Memory B cell (primary cell): ENCODE measurements at places on chromosomes 5 and 9.
A peak's percentile ranks its signal among the peaks of the same experiment; 100 is the strongest.

- H3K4me3 ChIP-seq = no peak overlapping the region
- DNase-seq = no peak
- H3K36me3 ChIP-seq = peaks cover 2% of the 10 kb centered on the region
- no peaks in the 10 kb centered on the region for H3K27me3 ChIP-seq
- H3K4me1 ChIP-seq = peaks cover 51% of the 10 kb centered on the region
Measured at GRCh38 chr9:120905315-120906164, 21.1 kb downstream of the TRAF1 start.

DNA sequence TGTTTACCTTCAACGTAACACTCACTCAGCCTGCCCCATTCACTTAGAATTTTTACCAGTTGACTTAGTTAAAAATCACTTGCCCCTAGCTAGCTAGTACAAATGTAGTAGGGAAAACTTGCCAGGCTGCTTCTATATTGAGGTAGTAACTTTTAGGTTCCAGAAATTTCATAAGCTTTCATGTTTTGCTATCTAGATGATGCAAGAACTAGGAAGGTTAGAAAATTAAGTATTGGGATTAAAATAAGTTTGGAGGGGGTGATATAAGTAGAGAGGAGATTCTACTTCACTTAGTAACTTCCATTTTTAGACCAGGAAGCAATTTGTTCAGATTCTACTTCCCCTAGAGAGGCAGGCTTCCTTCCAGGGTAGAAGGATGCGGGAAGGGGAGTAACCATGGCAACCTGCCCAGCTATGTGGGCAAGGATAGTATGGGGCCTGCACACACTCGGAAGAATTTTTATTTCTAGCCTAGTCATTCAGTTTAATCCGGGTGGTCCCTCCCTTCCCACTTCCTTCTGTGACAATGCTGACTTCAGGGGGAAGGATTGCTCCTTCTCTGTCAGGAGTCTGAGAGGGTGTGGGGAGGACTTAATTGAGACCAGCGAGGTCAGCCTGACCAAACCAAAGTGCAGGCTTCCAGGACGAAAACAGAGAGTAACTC, 4.2 kb downstream of the DAB2 start:
- no peaks in the 10 kb centered on the region for H3K36me3 ChIP-seq
- H3K27ac ChIP-seq = no peak overlapping the region

DNA sequence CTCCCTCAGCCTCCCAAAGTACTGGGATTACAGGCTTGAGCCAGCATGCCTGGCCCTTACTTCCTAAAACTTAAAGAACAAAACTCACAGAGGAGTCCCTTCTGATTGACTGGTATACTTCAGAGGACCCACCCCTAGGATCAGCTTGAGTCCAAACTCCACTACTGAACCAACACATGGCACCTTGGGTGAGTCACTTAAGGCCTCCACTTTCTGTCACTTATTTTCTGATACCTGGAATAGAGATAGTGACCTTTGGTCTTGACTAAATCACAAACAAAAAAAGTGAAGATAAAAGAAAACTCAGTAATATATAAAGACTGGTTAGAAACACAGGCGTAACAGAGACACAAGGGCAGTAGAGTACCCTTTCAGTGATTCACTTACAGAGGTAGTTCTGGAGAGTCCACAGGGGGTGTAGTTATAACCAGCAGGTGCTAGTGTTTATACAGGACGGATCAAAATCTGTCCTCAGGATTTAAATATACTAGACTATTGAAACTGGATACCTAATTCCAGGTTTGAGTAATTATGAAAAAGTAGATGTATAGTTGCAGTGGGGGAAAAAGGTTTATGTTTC, 274.3 kb upstream of the ANKRD55 start:
- no peak for DNase-seq
- no peak overlapping the region for H3K4me3 ChIP-seq
- H3K27ac ChIP-seq = no peak overlapping the region
- H3K36me3 ChIP-seq = no peaks in the 10 kb centered on the region

DNA sequence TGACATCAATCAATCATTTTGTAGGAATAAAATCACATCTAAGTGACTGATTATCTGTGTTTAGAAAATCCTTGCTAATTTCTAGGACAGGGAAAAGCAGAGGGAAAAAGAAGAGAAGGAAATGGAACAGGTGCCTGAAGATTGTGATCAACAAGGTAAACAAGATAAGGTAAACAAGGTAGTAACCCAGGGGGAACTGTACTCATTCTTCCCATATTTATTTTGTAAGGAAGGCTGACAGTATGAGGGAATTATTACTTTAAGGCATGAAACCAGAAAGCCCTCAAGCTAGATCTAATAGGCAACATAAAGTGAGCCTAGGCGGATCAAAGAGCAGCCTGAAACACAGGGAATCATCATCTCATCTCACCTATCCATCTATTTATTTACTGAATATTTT, 231.1 kb downstream of the MLLT3 start:
- no peak for DNase-seq
- no peak overlapping the region for H3K4me3 ChIP-seq
- no peaks in the 10 kb centered on the region for H3K27me3 ChIP-seq
- H3K27ac ChIP-seq = no peak overlapping the region
- no peaks in the 10 kb centered on the region for H3K36me3 ChIP-seq

GRCh38 chr9:70228611-70229010, 30.2 kb upstream of the SMC5 start:
- H3K36me3 ChIP-seq = peaks cover under 1% of the 10 kb centered on the region
- H3K27me3 ChIP-seq = peaks cover 2% of the 10 kb centered on the region
- H3K4me1 ChIP-seq = no peaks in the 10 kb centered on the region

DNA sequence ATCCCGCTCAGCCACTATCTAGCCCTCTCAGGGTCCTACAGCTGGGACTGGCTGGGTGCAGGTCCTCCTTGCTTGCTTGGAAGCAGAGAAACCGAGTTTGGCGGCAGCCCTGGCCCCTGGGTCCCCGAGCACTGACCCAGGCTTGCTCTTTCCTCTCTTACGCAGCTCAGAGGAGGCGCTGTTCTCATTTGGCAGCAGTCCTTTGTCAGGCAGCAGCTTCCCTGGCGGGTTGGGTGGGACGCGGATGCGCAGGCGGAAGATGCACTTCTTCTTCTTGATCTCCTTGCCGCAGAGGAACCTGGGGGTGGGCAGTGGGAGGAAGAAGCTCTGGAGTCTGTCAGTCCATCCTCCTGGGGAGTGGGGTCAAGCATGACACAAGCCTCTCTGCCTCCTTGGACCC, 14.5 kb downstream of the PHF19 start:
- no peak overlapping the region for H3K4me3 ChIP-seq
- no peaks in the 10 kb centered on the region for H3K27me3 ChIP-seq
- no peak overlapping the region for H3K27ac ChIP-seq
- DNase-seq = no peak

DNA sequence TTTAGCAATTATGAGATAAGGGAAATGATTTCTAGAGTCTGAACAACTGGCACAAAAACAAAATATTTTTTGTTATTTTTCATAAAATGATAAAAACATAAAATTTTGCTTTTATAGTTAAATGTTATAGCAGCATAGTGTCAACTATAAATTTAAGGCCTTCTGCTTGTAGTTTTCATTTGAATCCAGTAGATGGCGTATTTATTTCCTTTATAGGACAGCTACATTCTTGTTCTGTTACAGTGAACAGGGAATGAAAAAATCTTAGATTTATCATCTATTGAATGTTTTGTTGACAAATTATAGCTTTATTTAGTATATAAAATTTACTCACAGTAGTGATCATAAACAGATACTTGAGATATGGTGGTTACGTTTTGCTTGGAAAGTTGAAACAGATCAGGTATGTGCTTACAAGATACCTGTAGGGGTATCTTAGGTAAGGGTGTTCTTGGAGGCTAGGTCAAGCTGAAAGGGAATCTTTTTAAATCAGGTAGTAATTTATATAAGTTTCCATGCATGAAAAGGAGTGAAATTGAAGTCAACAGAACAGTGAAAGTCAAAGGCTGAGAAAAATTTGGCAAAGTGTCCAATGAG, 239.3 kb upstream of the GRIN3A start:
- H3K4me1 ChIP-seq = no peaks in the 10 kb centered on the region
- DNase-seq = no peak
- no peak overlapping the region for H3K4me3 ChIP-seq
- no peak overlapping the region for H3K27ac ChIP-seq

GRCh38 chr9:127899128-127899943, at the start of gene ST6GALNAC6:
Gene ST6GALNAC6, minus strand, starts transcription at chr9:127899603. Its CDS starts 1,622 bp downstream, at chr9:127897981.
- H3K27me3 ChIP-seq = no peaks in the 10 kb centered on the region
- H3K27ac ChIP-seq = peak within 1 kb of the TSS; percentile 84
- peak within 1 kb of the TSS; percentile 89 for H3K4me3 ChIP-seq
- H3K4me1 ChIP-seq = peaks cover 27% of the 10 kb centered on the region

GRCh38 chr5:133967698-133968203, 674 bp downstream of the C5orf15 start:
- H3K27ac ChIP-seq = peak overlapping the region; percentile 98
- peak overlapping the region; percentile 89 for H3K4me3 ChIP-seq
- peaks cover 16% of the 10 kb centered on the region for H3K36me3 ChIP-seq
- no peaks in the 10 kb centered on the region for H3K27me3 ChIP-seq
- H3K4me1 ChIP-seq = peaks cover 28% of the 10 kb centered on the region

DNA sequence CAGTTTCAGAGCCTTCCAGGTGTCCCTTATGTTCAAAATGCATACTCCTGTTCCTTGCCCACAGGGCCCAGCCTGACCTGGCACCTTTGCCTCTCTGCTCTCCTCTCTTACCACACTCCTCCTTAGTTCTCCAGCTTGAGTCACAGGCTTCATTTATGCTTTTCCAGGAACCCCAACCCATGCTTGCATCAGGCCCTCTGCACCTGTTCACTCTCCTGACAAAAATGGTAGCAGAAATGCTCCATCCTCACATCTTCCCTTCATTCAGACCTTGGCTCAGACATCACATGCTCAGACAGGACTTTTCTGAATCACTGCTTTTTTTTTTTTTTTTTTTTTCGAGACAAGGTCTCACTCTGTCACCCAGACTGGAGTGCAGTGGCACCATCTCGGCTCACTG, 15.1 kb upstream of the RNF145 start:
- no peak for DNase-seq
- H3K4me3 ChIP-seq = no peak overlapping the region
- H3K27me3 ChIP-seq = peaks cover 3% of the 10 kb centered on the region
- peaks cover 1% of the 10 kb centered on the region for H3K36me3 ChIP-seq

DNA sequence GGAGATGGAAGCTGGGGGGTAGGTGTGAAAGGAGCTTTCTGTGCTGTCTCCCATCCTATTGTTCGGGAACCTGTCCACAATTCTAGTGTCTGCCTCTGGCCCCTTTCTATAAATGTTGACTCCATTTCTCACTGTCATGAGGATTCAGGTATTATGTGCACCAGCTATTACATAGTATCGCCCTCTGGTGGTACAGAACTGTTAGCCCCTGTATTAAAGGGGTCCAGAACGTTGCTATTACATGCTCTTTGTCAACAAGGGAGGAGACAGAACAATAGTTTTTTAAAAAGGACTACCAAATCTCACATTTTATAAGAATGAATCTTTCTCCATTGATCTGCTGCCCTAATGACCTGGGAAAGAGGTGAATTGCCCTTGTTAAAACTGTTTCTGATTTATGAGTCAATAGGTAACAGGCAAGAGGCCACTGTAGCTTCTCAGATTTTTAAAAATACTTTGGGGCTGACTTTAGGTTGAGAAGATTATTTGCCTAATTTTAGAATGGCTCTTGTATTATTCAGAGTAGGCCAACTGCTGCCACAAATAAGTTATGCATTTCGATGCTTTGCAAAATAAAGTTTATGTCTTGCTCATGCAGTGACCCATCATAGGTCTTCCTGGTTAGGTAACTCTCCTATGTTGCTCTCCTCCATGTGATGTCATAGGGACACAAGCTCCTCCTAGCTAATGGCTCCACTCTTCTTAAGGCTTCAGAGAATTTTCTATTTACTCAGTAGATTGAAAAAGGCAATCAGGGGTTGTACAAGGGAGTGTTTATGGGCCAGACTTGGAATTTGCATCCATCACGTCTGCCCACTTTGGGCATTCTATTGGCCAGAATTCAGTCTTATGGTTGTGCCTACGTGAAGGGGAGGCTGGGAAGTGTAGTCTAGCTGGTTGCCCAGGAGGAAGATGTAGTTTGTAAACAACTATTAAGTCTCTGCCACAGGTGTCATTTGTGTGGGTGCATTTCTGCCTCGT, 20.8 kb downstream of the DCANP1 start:
- DNase-seq = peak; percentile 13
- H3K27me3 ChIP-seq = peaks cover 27% of the 10 kb centered on the region
- no peak overlapping the region for H3K4me3 ChIP-seq
- no peak overlapping the region for H3K27ac ChIP-seq
- H3K4me1 ChIP-seq = no peaks in the 10 kb centered on the region

GRCh38 chr5:40333459-40334241, 346.1 kb upstream of the PTGER4 start:
- DNase-seq = no peak
- H3K4me3 ChIP-seq = no peak overlapping the region
- H3K4me1 ChIP-seq = no peaks in the 10 kb centered on the region
- H3K27me3 ChIP-seq = peaks cover 3% of the 10 kb centered on the region
- no peaks in the 10 kb centered on the region for H3K36me3 ChIP-seq

DNA sequence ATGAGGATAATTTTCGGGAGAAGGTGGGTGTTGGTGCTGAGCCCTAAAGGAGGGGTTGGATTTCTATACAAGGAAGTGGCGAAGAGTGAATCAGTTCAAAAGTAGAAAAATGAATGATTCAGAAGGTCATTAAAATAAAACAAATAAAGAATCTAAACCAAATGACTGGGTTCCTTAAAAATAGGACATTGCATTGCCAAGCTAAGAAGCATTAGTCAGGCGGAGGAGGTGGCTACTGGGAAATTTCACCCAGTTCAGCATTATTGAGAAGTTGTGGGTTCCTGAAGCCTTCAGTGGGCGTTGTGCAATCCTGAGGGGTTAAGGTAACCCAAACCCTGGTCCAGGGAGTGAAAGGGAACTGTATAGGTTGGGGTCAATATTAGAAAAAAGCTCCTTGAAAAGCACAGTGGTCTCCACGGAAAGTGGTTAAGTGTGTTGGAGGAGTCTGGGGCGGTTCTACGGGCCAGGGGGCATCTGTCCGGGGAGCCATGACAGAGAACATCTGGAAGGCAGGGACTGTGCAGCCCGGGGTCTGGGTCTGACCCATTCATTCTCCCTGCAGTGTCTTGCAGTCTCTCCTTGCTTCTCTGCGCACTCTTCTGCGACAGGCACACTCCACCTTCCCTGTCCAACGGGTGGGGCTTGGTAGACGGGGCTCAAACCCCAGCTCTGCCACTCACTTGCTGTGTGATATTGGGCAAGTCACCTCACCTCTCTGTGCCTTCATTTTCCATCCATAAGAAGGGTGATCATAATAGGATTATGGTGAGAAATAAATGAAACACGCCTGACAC, 27.6 kb upstream of the DUSP1 start:
- peaks cover 2% of the 10 kb centered on the region for H3K27me3 ChIP-seq
- no peak for DNase-seq
- peaks cover 6% of the 10 kb centered on the region for H3K4me1 ChIP-seq
- no peak overlapping the region for H3K4me3 ChIP-seq
- H3K27ac ChIP-seq = no peak overlapping the region
